ENCODE measurements at places on chromosomes 2 and 18. TPM values are rescaled to one million over a fixed set of nuclear protein-coding genes. Genes with fewer than 3 reads are reported as not detected.

The ASB18 gene
- 24.2 TPM for total RNA-seq

The TXNL4A gene
- total RNA-seq, result 77.9 TPM

The METTL4 gene
- 7.5 TPM for total RNA-seq

The SOX11 gene
- 5.8 TPM for total RNA-seq

The GAD1 gene
- not detected for total RNA-seq

The STRN gene
- 45.4 TPM for total RNA-seq

The MEP1B gene
- not detected for total RNA-seq

The CCL20 gene
- not detected for total RNA-seq

The PXDN gene
- total RNA-seq, result 23.9 TPM

All from heart right ventricle (tissue), 16 donors.